GM12892 (cell line): ENCODE measurements at places on chromosomes 16 and 17.

GRCh38 chr17:42818379-42818778 is 5.7 kb downstream of the BECN1 start:
- DNase-seq, result no peak

DNA sequence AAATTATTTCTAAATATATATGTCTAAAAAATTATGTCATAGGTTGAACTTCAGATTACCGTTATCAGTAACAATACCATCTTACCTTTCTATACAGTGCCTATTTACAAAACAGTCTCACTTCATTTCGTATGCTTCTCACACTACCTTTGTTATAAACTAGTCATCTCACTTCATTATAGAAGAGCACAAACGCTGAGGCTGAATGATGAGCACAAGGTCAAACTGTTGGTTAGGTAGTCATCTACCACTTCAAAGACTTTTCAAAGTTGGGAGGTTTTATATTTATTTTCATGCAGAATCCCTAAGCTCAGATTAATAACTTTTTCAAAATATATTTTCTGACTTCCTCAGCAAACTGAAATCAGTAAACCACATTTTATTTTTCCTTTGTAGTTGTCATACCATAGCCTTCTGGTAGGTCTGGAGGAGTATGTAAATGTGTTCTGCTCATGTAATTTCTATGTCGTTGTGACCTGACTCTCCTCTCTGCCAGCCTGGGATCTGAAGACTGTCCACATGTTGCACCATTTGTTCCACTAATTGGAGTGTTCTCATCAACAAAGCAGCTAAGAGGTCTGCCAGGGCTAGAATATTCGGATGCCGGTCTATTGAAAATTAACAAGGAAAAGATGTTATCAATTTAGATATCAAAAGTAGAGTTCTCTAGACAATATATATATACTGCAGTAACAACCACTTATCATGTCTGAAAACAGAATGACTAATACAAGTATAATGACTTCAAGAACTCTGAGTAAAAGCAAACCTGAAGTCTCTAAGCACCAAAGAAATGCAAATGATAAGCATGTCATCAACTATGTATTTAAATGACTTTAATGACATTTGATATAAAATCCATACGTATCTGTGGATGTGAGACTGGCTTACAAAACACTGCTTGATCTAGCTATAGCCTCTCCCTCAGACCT is 73.9 kb downstream of the CEP95 start:
- DNase-seq, result no peak

DNA sequence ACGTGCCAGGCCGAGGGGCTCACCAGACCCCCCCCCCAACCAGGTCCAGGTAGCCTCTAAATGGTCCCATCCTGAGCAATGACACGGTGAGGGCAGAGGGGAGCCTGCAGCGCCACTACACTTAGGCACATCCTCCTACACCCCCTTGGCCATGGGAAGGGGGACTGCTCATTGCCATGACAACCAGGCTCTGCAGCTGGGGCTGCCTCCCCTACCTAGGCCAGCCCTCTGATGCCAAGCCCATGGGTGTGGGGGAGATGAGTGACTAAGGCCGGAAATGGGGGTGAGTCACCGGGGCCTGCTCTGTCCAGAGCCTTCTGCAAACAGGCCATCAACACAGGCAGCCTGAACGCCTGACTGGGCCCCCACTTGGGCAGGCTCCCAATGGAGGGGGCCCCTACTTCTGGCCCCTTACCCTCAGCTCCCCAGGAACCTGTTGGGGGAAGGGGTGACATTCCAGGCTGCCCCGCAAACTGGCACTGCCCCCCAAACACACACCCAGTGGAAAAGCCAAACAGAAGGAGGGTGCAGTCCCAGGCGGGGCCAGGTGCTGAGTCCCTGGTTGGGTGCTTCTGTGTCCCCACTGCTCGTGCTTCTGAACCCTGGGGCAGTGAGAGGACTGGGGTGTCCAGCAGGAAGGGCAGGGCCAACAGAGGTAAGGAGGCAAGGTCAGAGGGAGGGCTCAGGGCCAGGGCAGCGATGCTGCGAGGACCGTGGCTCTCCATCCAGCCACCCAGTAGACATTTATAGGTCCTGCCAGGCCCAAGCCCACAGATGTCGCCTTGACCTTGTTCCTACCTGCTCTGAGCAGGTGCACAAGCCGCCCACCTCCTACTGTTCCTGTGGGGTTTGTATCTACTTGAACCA is 8.2 kb downstream of the PLCD3 start:
- DNase-seq, result no peak

- no peak for DNase-seq
Measured at GRCh38 chr16:24589997-24590396, 50.6 kb downstream of the RBBP6 start.

- no peak for DNase-seq
Measured at GRCh38 chr17:29390851-29391631, 878 bp downstream of the TAOK1 start.

GRCh38 chr16:4330277-4330874 is 14.5 kb downstream of the GLIS2 start:
- peak; percentile 94 for DNase-seq

DNA sequence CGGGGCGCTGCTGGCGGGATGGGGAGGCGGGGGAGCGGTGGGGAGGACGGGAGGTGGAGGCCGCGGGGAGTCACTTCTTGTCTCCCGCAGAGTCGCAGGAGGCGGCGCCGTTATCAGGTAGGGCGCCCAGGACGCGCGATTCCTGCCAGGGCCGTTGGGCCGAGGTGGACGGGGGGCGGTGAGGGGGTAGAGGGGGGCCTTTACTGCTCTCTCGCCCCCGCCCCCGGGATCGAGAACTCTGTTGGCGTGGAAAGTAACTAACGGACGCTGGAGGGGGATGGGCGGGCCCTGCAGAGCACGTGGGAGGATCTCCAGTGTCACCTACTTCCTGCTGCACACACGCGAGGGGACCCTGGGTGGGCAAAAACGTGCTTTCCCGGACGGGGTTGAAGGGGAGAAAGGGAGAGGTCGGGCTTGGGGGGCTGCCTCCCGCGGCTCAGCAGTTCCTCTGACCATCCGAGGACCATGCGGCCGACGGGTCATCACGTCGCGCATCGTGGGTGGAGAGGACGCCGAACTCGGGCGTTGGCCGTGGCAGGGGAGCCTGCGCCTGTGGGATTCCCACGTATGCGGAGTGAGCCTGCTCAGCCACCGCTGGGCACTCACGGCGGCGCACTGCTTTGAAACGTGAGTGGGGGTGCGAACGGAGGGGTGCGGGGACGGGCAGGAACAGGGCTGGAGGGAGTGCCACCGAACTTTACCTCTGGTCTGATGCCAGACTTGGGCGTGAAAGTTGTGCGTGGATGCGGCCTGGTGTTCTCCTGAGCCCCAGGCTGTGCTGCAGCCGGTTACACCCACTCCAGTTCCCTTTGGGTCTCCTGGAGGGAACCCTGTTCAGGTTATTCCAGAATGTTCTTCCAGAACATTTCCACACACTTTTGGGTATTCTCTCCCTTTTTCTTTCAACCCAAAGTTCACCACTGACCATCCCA is 569 bp downstream of the PRSS21 start:
- DNase-seq, result no peak

- DNase-seq, result no peak
Measured at GRCh38 chr16:85173146-85173980, 61.1 kb upstream of the CIBAR2 start.

- no peak for DNase-seq
Measured at GRCh38 chr16:14109782-14110727, 38.9 kb downstream of the MRTFB start.

DNA sequence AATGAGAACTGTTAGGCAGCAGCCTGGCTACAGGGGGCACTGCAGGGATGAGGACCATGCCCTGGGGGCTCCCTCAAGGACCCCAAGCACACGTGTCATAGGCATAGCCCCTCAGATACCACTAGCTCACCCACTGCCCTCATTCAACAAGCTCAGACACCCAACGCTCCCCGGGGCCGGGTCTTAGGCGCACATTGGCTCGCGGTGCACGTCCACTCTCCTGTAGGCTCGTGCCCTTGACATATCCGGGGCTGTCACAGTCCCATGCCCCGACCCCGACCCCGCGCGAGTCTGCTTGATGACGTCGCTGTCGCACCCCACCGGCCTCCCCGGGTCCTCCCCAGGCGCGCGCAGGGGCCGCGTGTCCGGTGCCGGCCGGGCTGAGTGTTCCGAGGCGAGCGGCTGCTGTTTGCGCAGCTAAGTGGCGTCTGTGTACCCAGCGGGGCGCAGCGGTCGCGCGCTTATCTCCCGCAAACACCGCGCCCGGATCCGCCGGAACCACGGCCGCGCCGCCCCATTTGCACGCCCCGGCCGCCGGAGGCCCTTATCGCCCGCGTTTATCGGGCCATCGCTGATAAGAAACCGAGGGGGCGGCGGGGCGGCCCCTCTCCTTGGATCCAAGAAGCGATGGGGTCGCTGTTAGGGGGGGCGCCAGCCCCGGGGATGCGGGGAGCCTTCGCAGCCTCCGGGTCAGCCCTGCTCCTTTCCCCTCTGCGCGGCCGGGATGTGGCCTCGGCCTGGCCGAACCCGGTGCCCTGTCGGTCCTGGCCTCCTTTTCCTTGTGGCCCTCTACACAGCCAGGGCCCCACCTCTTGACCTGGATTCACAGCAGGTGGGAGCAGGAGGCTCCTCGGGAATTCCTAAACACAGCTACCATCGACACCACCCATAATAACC is 20.7 kb upstream of the NAGS start:
- no peak for DNase-seq

GRCh38 chr17:57284984-57285646 is 28.8 kb downstream of the MSI2 start:
- peak; percentile 39 for DNase-seq

GRCh38 chr16:63652091-63652490 is 1469.8 kb downstream of the CDH11 start:
- DNase-seq, result no peak

DNA sequence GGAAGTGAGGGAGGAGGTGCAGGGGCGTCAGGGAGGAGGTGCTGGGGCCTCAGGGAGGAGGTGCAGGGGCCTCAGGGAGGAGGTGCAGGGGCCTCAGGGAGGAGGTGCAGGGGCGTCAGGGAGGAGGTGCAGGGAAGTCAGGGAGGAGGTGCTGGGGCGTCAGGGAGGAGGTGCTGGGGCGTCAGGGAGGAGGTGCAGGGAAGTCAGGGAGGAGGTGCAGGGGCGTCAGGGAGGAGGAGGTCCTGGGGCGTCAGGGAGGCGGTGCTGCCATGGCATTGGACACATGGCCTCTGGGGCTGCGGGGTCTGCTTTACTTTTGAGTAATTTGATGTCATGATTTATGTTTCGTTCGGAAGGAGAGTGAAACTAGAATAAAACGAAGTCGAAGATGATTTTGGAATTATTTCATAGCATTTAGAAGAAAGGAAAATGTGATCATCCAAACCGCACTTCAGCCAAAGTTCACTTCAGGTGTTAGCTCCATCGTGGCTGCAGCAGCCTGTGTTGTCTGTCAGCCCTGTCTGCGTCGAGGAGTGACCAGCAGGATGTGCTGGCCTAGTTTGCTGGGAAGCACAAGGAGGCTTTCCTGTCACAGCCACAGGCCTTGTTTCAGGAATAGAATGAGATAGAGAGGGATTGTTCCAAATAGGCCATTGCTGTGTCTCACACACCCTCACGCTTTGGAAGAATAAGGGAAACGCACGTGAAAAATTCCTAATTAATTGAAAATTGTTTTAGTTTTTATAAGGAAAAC is 42.8 kb downstream of the RAB11FIP3 start:
- no peak for DNase-seq

- DNase-seq, result peak; percentile 99
Measured at GRCh38 chr16:88442727-88443576, 10.1 kb upstream of the ZFPM1 start.

DNA sequence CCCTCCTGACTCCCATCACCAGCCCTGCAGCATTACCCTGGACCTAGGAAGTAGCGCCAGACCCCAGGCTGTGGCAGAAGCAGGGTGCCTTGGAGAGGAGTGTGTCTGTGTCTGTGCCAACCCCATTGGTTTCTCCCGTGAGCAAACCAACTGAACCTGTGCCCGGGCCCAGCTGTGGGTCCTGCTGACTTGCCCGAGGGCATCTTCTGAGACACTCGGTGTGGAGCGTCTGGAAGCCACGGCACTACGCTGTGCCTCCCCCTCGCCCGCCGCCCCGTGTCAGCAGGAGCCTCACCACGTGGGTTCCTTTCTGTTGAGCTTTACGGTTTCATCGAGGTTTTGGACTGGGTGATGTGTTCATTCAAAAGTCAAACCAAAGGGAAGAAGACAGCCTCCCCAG is 27.8 kb downstream of the ZNF750 start:
- DNase-seq, result no peak

- no peak for DNase-seq
Measured at GRCh38 chr17:42406615-42407288, 16.3 kb downstream of the CAVIN1 start.

DNA sequence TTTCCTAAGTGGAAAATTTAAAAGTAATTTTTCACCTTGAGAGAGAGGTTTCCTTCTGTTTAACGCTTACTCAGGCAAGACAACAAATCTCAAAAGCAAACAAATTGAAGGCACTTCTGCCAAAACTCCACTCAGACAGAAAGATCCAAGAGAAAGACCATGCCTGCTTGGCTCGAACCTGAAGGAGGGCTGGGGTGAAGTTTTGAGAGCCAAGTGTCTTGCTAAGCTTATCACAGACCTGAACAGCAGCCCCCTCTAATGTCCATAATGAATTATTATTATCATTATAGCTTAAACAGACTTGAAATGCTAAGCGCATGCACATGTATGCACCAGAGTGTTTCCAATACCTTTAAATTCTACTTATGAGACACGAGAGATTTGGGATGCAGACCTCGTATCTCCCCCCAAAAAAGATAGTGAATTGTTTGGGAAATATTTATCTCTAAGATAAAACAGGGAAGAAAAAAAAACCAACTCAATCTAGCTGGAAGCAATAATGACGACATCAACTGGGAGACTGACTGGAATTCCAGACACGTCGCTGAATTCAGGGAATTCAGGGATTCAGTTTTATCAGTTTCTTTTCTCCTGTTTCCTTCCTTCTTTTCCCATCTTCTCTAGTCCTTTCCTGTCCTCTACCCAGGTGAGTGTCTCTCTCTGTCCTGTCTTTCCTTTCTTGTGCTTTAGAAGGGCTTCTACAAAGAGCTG is 473.2 kb downstream of the RBFOX1 start:
- DNase-seq, result no peak

GRCh38 chr17:32265192-32265923 is at the start of gene RHBDL3:
Gene RHBDL3 (plus strand): TSS chr17:32265832. CDS start chr17:32266190, 358 bp downstream.
- no peak for DNase-seq

GRCh38 chr16:88742896-88743605 is 36.7 kb downstream of the CTU2 start:
- DNase-seq, result no peak

DNA sequence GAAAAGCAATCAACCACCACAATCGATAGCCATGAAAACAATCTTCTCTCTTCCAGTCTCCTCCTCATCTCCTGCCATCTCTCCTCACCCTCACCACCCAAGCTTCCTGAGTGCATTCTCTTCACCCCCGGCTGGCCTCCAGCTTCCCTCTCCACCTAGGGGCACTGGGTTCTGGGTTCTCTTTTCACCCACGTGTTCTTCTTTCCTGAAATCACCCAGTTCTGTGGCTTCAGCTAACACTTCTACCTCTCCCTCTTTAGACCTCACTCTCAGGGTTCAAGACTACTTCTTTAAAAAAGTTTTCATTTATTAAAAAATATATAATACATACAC is 8.2 kb downstream of the ITGAM start:
- DNase-seq, result no peak

- peak; percentile 41 for DNase-seq
Measured at GRCh38 chr17:78708510-78708973, 73.5 kb downstream of the CYTH1 start.

- DNase-seq, result no peak
Measured at GRCh38 chr16:3389663-3390338, 11.0 kb downstream of the ZSCAN32 start.

GRCh38 chr17:4576729-4577322 is 7.5 kb upstream of the SMTNL2 start:
- DNase-seq, result no peak
